Stimulated activated CD8-positive, alpha-beta memory T cell treated with anti-CD3 and anti-CD28 coated beads, Interleukin-4, amount 100 ng/mL, for 1 hour (primary cell): ENCODE measurements at places on chromosomes 2 and 18.

GRCh38 chr2:236317938-236318396 lies 53.8 kb upstream of the ASB18 start:
- no peak for DNase-seq

GRCh38 chr2:85806358-85807118 lies 52.7 kb downstream of the ATOH8 start:
- DNase-seq, result no peak

DNA sequence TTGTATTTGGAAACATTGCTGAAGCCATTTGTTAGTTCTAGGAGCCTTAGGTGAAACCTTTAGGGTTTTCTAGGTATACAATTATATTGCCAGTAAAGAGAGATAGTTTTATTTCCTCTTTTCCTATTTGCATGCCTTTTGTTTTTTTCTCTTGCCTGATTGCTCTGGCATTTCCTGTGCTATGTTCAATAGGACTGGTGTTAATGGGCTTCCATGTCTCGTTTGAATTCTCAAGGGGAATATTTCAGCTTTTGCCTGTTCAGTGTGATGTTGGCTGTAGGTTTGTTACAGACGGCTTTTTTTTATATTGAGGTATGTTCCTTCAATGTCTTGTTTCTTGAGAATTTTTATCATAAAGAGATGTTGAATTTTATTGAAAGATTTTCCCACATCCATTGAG lies 1054.9 kb upstream of the NXPH2 start:
- DNase-seq, result no peak

DNA sequence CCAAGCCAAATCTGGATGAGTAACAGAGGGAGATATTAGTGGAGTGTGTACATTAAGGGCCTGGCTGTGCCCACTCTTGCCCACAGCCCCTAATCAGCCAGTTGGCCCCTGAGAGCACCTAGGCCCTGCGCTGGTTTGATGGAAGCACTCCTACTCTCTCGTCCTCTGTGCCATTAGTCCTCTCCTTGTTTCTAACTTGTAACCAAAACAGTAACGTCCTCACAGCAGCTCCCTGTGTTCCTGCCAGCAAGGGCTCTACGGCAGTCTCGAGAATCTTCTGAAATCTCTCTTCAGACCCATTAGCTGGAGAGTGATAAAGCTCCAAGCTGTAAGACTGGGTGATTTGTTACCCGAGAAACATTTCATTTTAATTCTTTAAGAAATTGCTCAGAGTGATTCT lies 76.1 kb downstream of the LRRC30 start:
- no peak for DNase-seq

DNA sequence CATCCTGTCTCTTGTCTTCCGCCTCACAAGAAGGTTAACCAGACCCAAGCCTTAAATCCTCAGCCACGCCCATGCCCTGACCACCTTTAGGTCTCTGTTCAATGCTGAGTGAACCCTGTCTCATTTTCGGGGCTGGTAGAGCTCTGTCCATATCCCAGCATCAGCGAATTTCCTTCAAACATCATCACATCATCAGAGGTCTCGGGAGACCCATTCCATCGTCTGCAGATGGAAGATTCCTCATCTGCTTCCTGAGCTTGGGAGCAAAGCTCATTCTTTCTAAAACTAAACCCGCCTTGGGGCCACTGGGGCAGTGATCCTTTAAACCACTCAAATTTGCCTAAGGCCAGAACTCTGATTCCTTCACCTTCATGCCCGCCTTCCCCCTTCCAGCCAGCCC lies 173.7 kb downstream of the TTC32 start:
- DNase-seq, result no peak

DNA sequence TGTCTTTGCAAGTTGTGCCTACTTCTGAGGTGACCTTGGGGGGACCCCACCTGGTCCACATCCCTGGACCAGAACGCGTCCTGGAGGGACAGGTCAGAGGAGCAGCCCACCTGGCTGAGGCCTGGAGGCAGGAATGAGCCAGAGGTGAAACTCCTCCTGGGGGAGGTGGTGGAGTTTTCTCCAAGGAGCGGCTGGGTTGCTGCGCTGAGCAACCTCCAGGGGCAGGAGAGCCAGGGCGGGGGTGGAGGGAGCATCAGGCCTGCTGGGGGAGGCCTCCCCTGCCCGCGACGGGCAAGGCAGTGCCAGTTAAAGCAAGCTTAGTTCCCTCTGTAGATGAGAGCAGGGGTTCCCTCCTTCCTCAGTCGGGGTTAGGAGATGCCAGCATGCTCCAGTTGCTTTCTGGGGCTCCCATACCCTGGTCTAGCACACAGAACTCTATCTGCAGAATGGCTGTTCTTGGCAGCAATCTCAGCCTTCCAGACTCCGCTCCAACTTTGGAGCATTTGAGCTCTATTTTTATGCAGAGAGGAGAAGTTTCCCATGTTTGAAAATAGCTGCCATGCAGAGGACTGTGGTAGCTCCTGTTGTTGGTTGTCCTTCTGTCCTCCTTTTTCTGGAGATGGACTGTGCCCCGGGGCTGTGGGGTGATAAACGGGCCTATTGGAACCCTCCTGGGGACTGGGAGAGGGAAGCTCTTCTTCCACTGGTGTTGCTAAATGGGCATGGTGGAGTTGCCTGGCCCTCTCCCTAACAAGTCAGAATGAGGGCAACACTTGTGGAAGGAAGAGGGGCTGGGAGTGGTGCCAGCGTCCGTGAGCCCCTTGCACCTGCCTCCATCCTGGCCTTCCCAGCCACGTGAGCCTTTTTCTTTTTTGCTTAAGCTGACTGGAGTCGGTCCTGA lies 39.1 kb downstream of the B3GNT2 start:
- no peak for DNase-seq

- no peak for DNase-seq
Measured at GRCh38 chr2:241064802-241065354, 37.2 kb downstream of the MTERF4 start.

- DNase-seq, result no peak
Measured at GRCh38 chr18:74271635-74272034, 20.1 kb downstream of the CYB5A start.

DNA sequence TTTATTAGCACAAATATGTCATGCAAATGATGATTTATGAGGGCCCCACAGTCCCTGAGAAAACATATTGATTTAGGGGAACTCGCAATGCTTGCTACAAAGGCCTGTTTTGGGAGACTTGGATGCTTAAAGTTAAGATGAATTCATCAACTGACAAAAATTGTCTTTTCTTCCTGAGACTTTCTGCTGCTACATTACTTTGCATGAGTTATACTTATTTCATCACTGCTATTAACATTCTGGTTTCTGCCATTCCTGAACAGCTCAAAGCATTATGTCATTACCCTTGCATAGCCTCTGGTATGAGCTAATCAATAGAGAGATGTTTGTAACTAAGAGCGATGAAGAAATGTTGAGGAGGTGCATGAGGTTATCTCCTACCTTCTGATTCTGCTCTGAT lies 74.4 kb downstream of the SOX11 start:
- DNase-seq, result no peak

DNA sequence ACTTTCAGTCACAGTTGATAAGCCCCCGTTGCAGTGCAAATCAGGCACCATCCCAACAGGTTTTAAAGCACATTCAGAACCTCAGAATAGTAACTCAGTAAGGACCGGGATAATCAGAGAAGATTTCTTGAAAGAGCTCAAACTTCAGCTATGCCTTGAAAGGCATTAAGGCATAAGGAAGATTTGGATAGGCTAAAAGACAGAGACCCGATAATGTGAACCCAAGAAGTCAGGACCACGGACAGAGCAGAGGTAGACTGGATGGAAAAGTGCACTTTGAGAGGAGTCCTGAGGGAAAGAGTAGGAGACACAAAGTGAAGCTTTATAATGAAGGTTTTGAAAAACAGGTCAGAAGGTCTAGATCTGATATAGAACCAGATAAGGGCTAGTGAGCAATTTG lies 36.9 kb upstream of the KLF7 start:
- DNase-seq, result no peak

DNA sequence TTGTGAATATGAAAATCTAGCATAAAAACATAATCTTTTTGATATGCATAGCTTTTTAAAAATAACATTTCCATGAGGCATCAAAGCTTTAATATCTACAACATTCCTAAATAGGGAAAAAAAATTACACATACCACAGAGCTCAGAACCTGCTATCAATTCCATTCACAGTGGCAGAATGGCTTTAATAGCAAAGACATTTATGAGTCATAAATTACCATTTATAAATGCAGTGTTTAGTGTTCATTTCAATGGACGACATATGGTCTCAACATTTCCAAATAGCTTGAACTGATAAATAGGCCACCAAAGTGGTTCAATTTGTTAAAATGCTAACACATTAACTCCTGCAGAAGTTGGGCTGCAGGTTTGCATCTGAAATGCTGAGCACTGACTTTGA lies 600.6 kb upstream of the SETBP1 start:
- no peak for DNase-seq

DNA sequence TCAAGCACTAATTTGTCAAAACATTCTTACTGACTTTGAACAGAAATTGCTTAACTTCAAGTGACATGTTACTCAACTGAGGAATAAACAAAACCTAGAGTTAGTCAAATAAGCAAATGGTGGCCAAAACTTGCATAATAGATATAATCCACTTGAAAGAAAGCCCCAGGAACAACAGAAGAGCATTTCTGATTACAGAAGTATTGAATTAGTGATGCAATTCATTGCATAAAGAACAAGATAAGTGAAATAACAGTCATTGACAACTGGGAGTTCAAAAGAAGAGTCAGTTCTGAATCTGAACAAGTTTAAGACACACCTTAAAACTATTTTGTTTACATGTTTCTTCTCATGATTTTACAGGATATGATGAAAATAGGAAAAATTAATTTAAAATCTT lies 30.8 kb downstream of the COBLL1 start:
- no peak for DNase-seq

DNA sequence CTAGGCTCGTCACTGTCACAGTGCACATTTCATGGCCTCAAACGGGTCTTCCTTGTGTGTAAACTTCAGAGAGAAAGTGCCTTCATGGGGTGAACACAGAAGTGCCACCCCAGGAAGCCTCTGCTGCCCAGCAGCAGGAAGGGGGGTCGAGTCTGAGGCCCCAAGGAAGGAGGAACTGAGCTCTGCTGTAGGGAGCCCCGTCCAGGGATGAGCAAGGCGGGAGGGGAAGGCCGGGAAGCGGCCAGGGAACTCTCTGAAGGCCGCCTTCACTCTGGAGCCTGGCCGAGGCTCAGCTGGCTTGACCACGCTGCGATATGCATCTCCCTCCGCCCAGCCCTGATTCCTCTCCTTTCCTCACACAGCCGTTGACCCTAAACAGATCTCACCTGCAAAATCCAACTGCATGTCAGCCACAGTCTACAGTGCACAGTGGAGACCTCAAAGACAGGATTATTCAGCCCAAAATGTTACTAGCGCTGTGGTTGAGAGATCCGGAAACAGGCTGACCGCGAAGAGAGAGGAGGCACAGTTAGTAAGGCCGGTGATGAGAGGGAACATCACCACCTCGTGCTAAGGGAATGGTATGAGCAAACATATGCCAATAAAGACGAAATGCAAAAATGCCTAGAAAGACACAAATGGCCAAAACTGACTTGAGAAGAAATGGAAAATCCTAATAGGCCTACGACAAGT lies 34.2 kb upstream of the CTDP1 start:
- DNase-seq, result no peak

- no peak for DNase-seq
Measured at GRCh38 chr2:105323111-105323510, 6.4 kb downstream of the TGFBRAP1 start.

GRCh38 chr2:78065366-78065765 lies 543.2 kb upstream of the LRRTM4 start:
- DNase-seq, result no peak

DNA sequence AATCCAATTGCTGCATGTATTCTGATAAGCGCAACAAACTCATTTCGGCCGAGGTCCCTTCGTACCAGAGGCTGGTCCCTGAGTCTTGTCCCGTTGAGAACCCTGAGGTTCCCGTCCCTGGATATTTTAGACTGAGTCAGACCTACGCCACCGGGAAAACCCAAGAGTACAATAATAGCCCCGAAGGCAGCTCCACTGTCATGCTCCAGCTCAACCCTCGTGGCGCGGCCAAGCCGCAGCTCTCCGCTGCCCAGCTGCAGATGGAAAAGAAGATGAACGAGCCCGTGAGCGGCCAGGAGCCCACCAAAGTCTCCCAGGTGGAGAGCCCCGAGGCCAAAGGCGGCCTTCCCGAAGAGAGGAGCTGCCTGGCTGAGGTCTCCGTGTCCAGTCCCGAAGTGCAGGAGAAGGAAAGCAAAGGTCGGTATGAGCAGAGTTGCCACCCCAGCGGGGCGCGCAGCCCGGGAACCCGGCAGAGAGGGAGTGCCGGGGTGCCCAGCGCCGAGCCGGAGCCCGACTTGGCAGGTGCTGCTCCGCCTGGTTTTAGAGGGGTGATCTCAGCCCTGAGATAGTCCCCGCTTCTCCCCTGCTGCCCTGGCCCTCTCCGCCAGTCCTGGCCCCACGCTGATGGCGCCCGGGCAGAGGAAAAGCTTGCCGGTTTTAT lies 714 bp downstream of the HOXD10 start:
- no peak for DNase-seq

GRCh38 chr2:200408428-200409316 lies 101.2 kb downstream of the KCTD18 start:
- DNase-seq, result no peak

- DNase-seq, result no peak
Measured at GRCh38 chr2:230671117-230671516, 41.5 kb upstream of the CAB39 start.

GRCh38 chr18:26405190-26405801 lies 143.1 kb downstream of the KCTD1 start:
- DNase-seq, result no peak
